ENCODE measurements at places on chromosomes 4 and X.
A peak's percentile ranks its signal among the peaks of the same experiment; 100 is the strongest.

GRCh38 chr4:147891476-147892115 is 159.7 kb downstream of the ARHGAP10 start:
- no peak for DNase-seq

- no peak for DNase-seq
These were observed 106.4 kb downstream of the KDR start for GRCh38 chr4:55018978-55019377.

GRCh38 chr4:83503974-83504373 is 19.1 kb upstream of the ABRAXAS1 start:
- no peak for DNase-seq

- no peak for DNase-seq
These were observed 145.4 kb upstream of the RXFP1 start for GRCh38 chr4:158376106-158376840.

GRCh38 chr4:106409901-106410889 is 41.6 kb upstream of the GIMD1 start:
- DNase-seq, result no peak

DNA sequence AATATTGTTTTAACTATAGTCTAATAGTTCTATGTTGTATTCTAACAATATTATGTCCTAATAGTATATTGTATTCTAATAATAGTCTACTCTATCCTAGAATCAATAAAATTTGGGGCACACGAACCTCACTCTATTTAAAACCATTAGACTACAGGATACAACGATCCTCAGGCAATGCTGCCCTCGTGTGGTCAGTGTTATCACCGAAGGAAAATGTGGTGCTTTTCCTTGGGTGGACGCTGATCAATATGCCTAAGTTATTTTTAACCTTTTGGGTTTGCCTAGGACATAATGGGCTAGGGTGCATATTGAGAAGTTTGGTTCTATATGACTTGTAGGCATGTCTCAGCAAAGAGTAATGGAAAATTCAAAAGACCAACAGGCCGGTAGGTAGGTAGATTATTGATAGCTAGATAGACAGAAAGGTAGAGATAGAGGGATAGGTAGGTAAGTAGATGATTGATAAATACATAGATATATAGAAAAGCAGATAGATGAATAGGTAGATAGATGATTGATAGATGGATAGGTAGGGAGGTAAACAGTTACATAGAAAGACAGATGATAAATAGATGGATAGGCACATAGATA is 75.1 kb downstream of the PRKX start:
- DNase-seq, result no peak

- DNase-seq, result no peak
These were observed 7.0 kb upstream of the ATP6AP2 start for GRCh38 chrX:40573763-40574162.

GRCh38 chrX:136250191-136251040 is 784 bp downstream of the MAP7D3 start:
- peak; percentile 2 for DNase-seq

GRCh38 chr4:100510551-100510950 is 7.3 kb downstream of the EMCN start:
- DNase-seq, result no peak

DNA sequence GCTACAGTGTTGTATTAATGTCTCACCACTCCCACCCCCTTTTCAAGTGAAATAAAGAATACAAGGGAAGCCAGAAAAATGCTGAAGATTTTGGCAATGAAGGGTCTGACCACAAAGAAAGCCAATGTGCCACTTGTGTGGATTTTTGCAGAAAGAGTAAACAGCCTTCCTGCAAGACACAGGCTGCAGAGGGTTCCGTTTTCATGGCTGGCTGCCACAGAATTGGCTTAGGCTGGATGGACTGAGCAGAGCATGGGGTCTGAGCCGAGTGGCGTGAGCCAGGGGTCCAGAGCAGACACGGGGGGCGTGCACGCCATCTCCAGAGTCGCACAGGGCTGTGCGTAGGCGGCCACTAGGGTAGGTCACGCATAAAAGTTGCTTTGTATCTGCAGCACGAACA is 69.2 kb downstream of the MTNR1A start:
- no peak for DNase-seq

GRCh38 chr4:139904406-139904805 is 238.8 kb downstream of the MGST2 start:
- DNase-seq, result no peak

DNA sequence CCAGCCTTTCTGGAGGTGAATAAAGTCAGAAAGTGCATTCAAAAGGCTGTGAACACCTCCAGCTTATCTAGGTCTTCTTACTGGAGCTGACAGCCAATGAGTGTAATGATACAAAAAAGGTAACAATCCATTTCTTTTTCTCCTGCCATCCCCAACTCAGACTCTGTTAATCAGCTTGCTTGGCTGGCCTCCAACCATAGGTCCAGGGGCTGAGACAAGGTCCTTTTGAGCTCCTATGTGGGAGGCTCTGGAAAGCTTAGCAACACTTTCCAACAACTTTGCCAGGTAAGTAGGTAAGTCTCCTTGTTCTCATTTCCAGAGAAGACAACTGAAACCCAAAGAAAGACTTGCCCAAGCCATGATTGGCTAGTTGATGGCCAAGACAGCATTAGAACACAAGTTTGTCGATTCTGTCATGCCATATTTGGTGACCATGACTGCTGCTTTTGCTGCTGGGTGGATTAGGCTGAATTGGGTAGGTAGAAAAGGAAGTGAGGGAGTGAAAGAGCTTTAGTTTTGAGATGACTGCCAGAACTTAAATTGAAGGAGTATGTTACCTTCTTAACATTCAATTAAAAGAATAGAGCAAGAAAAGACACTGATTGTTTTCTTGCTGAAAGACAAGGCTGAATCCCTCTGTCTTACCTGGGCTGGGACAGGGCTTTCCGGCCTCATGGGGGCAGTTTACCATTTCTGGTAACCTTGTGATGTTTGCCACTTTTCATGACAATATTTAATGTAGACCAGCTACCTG is 22.8 kb downstream of the VSIG4 start:
- no peak for DNase-seq

GRCh38 chr4:41360921-41361793 is 104.4 kb downstream of the UCHL1 start:
- DNase-seq, result no peak

- no peak for DNase-seq
These were observed 101.5 kb downstream of the AKAP4 start for GRCh38 chrX:50099331-50099730.

DNA sequence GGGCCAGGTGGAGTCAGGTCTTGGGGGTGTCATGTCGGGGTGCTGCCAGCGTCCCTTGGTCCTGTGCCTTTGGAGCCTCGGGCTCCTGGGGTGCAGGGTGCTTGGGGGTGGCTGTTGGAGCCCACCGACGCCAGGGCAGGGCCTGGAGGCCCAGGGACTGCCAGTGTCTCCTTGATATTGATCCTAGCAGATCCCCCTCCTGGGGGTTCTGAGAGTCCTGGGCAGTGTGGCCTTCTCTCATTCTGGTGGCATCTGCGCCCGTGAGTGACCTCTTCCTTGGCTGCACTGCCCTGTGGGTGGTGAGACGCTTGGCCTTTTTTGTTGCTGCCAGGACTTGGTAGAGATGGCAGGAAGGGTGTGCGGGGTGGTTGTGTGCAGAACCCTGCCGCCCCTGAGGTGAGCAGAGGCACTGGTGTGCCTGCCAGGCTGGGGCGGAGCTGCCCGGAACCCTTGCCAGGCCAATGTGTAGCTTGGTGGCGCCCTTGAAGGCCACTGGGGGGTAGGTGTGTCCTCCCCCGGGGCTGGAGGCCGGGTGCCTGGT is 7.0 kb downstream of the NAT8L start:
- no peak for DNase-seq

GRCh38 chr4:32706893-32707292 is 1986.7 kb downstream of the PCDH7 start:
- no peak for DNase-seq

GRCh38 chrX:150365990-150366911 is 3.1 kb downstream of the MAMLD1 start:
- DNase-seq, result no peak

DNA sequence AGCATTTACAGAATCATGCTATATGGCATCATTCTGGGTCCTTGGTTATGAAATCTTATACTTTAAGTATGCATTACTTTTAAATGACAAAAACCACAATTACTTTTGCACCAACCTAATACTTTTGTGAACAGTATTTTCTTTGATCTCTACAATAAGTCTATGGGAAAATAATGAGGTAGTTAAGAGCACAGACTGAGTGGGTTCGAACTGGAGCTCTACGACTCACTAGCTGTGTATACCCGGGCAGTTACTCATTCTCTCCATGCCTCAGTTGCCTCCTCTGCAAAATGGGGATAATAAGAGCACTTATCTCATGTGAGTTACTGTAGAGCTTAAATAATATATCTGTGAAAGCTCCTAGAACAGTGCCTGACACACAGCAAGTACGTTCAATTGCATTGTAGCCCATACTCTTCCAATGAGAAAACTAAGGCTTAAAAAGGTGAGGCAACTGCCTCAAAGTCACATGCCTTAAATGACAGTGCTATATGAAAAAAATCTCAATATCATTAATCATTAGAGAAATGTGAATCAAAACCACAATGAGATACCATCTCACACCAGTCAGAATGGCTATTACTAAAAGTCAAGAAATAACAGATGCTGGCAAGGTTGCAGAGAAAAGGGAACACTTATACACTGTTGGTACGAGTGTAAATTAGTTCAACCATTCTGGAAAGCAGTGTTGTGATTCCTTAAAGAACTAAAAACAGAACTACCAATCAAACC is 151.5 kb downstream of the CHIC2 start:
- DNase-seq, result no peak

- no peak for DNase-seq
These were observed 63.1 kb downstream of the RTL9 start for GRCh38 chrX:110421500-110422455.

GRCh38 chrX:130173190-130173895 is 1.6 kb downstream of the RAB33A start:
- no peak for DNase-seq

DNA sequence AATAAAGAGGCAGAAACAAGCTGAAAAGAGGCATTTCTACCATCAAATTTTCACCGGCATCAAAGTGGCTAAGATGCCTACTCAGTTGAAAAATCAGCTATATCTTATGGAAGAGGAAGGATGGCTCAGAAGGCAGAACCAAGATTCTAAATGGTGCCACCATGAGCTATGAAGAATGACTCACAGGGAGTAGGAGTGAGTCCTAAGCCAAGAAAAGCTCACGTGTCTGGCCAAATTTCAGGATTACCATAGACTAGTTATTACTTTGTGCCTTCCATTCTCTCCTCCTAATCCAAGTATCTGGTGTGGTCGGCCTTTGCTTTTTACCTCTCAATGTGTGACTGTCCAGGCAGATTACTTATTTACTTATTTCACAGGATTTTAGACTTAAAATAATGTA is 54.8 kb downstream of the BMP3 start:
- no peak for DNase-seq

GRCh38 chr4:172980219-172980618 is 188.4 kb upstream of the GALNT7 start:
- DNase-seq, result no peak

DNA sequence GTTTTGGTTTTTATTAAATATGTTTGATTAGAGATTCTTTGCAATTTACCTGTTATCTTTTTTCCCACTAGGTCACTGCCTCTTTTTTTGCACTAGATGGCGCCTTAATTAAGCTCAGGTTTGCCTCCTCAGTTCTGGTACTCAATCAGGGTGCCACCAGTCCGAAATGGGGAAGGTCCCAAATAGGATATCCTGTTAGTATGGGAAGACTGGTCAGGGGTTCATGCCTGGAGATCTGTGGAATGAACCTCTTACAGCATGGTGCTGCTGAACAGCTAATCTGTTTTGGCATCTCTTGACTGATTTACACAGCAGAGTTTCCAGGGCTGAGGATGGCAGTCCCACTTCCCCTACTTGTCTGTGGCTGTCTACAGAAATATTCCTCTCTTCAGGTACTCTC is 24.2 kb upstream of the VSIG1 start:
- no peak for DNase-seq

- no peak for DNase-seq
These were observed 29.6 kb upstream of the BBS12 start for GRCh38 chr4:122702939-122703338.
